Chondrocyte (in vitro differentiated cells): ENCODE measurements at places on chromosomes 13 and 19. TPM values are rescaled to one million over a fixed set of nuclear protein-coding genes. Genes with fewer than 3 reads are reported as not detected.

GRCh38 chr13:100211016-100211710 lies 122.3 kb downstream of the PCCA start:
- no peak for DNase-seq

- DNase-seq = no peak
Measured at GRCh38 chr19:3220576-3220975, 3.9 kb upstream of the CELF5 start.

DNA sequence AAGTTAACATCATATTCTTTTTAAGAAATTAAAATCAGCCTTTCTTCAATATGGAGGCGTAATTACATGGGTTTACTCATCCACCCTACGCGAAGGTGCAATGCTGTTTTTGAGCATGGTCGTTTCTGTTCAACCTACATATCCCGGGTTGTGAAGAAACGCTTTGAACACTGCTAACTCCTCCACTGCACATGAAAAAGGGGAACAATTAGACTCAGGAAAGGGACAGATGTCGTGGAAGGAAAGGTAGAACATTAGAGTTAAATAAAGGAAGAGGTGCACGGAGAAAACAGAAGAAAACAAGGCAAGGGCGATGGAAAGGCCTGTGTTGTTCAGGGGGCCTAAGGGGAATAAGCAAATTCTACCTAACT lies 4.1 kb downstream of the ZIC5 start:
- DNase-seq = no peak

The MEF2B gene
- 1.2 to 1.4 TPM in 2 of 3 replicates, not detected in the other for total RNA-seq

The LRRC8E gene
- total RNA-seq = 1.9 to 6.9 TPM (median 4.8 TPM) in 3 replicates
